ENCODE measurements at places on chromosomes 1 and 21.

DNA sequence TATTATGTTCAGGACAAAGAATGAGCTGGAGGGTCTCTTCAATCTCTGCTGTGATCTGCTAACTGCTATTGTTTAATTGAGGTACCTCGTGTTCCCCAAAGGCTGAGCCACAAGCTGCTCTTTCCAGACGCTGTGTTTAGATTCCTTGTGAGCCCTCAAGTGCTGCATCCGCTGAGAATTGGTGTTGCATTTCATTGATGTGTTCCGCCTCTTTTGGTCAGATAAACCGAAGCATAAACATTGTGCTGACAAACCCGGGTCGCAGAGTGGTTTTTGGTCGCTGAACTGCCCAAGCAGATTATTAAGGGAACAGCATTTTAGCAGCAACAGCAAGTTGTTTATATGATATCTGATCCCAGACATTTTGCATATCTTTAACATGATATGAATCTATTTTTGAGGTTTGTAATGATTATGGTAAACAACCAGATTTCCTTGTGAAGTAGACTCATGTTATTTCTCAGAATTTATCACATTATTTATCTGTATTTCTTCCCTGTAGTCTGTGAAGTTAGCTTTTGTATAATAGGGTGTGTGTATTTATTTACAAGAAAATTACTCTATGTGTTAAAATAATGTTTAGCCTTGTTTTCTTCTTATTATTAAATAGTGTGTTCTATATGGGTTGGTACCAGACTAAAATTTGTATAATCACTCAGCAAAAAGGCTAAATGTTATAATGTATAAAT lies 217.2 kb upstream of the C1orf105 start:
- no peak for DNase-seq

DNA sequence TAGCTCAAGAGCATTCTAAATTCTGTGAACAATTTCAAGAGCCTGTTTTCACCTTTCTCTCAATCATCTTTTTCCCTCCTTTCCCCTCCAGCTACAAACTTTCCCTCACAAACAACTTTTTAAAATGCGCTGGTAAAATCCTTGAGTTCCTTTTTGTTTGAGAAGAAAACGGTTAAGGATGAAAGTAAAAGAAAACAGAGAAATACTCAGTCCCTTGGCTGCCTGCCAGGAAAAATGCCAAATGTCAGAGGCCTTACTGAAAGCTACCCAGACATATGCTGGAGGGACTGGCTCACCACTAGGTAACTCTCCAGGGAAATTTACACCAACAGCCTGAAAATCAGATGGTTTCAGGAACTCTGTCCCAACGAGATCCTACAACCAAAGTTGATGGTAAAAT lies 11.0 kb upstream of the SERBP1 start:
- peak; percentile 53 for DNase-seq

DNA sequence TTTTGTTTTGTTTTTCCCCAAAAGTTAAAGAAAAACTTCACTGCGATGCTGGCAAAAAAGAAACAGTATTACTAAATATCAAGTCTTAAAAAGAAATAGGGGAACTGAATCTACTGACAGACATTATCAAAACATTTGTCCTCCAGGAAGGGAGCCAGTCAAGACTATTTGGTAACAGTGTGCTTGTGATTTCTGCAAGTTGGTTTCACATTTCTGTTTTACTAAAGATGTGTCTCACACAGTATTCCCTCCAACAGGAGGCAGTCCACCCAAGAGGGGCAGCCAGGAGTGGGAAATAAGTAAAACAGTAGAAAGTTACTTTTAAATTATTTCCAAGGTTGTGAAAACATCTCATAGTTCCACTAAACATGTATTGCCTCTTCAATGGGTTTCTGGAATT lies 74.4 kb upstream of the SDC3 start:
- no peak for DNase-seq

- peak; percentile 83 for DNase-seq
These were observed 60.3 kb downstream of the STUM start for GRCh38 chr1:226608699-226609505.

DNA sequence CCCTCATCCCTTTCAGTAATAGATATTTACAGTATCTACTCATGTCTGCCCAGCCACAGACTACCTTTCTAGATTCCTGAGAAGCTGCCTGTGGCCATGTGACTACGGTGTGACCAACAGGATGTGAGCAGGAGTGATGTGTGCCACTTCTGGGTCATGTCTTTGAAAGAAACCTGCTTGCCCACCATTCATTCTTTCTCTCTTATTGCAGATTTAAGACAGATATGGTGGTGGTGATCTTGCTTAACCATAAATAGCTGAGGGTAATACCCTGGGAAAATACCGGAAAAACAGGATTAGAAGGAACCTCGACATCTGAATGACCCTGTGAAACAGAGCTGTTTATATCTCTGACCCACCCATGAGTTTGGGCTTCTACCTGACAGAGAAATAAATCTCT lies 41.6 kb upstream of the GUCA2A start:
- peak; percentile 19 for DNase-seq

GRCh38 chr1:111791776-111792175 lies 36.1 kb downstream of the DDX20 start:
- DNase-seq = no peak

DNA sequence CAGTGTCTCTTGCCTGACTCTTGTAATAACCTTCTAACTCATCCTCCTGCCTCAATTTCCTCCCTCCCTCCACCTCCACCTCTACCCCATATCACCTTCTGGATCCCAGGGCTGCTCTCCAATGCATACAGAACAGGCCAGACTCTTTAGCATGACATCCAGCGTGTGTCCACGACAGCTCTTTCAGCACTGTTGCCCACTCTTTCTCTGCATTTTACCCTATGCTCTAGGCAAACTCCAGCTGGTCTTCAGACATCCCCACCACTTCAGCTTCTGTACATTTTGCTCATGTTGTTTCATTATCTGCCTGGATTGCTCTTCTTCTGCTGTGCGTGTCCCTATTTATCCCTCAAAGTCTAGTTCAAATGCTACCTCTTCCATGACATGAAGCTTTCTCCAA lies 4.8 kb downstream of the INKA2 start:
- no peak for DNase-seq
